ENCODE measurements at places on chromosomes 11 and 22. TPM values are rescaled to one million over a fixed set of nuclear protein-coding genes. Genes with fewer than 3 reads are reported as not detected.

Gene FOLR1
- total RNA-seq: not detected

DNA sequence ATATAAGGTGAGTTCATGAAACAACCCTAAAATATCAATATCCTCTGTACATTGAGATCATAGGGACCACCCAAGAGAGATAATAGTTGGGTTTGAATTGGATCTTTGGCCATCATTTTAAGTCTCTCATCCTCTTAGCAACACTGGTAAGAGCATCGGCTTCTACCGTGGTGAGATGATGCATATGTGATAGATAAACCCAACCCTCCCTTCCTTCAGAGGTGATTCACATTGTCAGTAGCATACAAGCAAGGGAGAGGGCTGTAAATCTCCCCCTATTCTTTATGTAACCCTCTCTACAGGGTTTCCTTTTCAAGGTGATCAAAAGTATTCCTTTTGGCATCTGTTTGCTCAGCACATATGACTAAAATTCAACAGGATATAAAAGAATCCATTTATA lies 102.4 kb upstream of the MTMR2 start:
- DNase-seq: no peak

GRCh38 chr11:80320226-80320625 lies 879.4 kb upstream of the TENM4 start:
- no peak for DNase-seq

GRCh38 chr22:19755722-19756287 lies 4.8 kb upstream of the TBX1 start:
- no peak for DNase-seq

DNA sequence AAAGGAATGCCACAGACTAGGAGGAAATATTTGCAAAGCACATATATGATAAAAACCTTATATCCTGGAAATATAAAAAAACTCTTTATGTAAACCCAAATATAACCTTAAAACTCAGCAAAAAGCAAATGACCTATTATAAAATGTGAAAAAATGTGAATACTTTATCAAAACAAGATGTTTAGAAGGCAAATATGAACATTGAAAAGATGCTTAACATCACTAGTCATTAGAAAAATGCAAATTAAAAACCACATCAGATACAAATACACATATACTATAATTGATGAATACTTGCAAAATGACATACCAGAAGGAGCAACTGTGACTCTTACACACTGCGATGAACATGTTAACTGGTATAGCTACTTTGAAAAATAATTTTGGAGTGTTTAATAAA lies 511.2 kb upstream of the LRRC4C start:
- no peak for DNase-seq

DNA sequence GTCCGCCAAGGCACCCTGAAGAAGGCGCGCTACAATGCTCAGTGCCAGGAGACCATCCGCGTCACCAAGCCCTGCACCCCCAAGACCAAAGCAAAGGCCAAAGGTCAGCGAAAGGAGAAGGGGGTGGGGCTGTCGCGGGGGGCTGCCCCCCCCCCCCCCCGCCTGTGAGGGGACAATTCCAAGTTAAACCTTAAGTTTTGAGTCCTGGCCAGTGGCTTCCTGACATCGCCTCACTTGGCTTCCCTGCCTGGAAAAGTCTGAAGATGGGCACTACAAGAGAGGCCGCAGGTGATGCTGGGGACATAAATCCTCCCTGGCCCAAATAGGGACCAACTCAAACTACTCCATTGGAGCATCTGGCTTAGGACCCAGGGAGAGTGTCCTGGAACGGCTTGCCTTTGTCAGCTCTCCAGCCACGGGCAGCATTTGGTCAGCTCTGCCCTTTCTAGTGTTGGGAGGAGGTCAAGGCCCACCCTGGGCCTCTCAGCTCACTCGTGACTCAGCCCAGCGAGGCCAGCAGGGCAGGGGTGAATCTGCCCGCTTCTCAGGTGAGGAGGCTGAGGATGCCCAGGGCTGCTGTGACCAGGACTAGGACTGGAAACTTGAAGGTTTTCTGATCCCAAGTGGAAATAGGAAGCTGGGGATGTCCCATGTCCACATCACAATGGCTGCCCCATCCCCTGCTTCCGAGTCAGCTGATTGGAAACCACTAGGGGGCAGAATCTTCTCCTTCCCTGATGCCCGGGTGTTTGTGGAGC lies 1.4 kb downstream of the MDK start:
- peak; percentile 31 for DNase-seq

Gene APOA1
- 0.78 TPM for total RNA-seq

- DNase-seq: no peak
Observed at GRCh38 chr11:60840470-60841430, 1.2 kb upstream of the CCDC86 start.

- no peak for DNase-seq
Observed at GRCh38 chr11:123977731-123978347, at the start of gene OR10S1. TSS of gene OR10S1 (minus strand) at chr11:123977781. CDS start at chr11:123977664, 117 bp downstream.

GRCh38 chr11:12390687-12391110 lies 13.3 kb downstream of the PARVA start:
- DNase-seq: no peak

DNA sequence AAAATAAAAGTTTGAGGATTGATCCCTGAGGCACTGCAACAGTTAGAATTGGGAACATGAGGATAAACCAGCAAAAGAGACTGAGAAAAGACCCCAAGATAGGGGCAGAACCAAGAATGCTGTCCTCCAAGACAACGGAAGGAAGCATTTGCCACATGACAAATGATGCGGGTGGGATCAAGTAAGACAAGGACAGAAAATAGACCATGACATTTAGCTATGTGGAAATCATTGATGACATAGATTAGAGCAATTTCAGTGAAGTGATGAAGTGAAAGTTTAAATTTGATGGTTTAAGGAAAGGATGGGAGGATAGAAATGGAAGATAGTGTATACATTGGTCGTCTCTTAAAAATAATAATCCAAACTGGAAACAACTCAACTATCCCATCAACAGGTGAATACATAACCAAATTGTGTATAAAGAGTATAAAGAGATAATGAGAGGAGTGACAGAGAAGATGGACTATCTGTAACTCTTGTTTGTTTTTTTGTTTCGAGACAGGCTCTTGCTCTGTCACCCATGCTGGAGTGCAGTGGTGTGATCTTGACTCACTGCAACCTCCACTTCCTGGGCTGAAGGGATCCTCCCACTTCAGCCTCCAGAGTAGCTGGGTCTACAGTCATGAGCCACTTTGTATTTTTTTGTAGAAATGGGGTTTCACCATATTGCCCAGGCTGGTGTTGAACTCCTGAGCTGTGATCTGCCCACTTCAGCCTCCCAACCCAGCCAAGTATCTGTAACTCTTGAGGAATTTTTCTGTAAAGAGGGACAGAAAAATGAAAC lies 48.7 kb upstream of the FDX1 start:
- DNase-seq: no peak

- DNase-seq: no peak
Observed at GRCh38 chr11:104582431-104582830, 315.8 kb downstream of the CASP12 start.

- DNase-seq: no peak
Observed at GRCh38 chr22:17087498-17088131, 2.8 kb downstream of the IL17RA start.

GRCh38 chr11:44171518-44171917 lies 76.0 kb downstream of the EXT2 start:
- no peak for DNase-seq

GRCh38 chr22:29512031-29512430 lies 32.0 kb downstream of the NEFH start:
- DNase-seq: no peak

Gene PMM1
- total RNA-seq: 17.2 TPM

Gene DDT
- total RNA-seq: 68.6 TPM

DNA sequence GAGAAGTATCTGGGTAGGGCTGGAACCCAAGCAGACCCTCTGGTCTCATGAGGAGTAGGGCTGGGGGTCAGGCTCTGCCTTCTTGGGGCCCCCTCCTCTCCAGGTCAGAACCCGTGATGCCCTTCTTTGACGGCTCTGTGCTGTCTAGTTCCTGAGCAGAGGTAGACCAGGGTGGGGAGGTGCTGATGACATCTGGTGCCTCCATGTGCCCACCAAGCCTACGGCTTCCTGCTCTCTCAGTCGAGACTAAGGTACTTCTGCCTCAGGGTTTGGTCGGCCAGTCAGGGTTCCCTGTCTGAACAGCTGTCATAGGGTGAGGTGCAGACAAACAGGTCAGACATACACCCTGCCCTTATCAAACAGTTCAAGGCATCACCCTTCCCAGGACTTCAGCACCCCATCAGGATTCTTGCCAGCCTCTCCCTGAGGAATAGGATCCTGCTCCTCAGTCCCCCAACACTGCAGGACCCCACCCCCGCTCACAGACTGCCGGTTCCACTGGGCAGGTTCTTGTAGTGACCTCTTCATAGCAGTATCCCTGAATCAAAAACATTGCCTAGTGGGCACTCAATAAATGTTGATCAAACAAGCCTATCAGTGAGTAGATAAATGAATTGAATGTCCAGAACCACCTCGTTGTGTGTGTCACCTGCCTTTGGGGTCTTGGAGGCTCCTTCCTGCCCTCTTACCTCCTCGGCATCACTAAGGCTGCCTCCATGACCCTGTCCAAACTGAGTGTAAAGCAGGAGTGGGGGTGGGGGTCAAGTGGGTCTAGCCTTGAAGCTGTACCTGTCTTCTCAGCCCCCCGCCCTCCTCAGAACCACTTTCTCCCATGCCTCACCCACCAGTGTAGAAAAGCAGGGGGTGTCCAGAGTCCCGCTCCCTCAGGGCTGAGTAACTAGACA lies 158.2 kb downstream of the BUD13 start:
- no peak for DNase-seq

Gene OR6T1
- not detected for total RNA-seq

Measured in occipital lobe (tissue), 3 donors.